ENCODE measurements at places on chromosomes 2 and 18. TPM values are rescaled to one million over a fixed set of nuclear protein-coding genes. Genes with fewer than 3 reads are reported as not detected.

Gene GALNT13
- total RNA-seq, result not detected

Gene IL36G
- not detected for total RNA-seq

- DNase-seq, result no peak
- H3K4me1 ChIP-seq, result no peaks in the 10 kb centered on the region
- no peaks in the 10 kb centered on the region for H3K36me3 ChIP-seq
- no peaks in the 10 kb centered on the region for H3K27me3 ChIP-seq
Observed at GRCh38 chr2:144012304-144012703, 507.6 kb downstream of the ZEB2 start.

DNA sequence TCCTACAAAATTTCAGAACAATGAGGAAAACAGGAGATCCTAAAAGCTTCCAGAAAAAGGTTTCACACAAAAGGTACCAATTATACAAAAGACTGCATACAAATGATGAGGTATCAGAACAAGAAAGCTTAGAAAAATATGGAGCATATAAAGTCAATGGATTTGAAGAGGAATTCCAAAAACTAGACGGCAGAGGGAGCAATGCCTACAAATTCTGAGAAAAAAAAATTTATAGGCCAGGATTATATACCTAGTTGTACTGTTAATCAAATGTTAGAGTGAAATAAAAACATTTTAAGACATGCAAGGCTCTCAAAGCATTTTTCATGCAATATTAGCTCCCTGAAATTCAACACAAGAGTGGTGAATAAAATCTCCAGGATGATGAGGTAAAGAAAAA is 106.2 kb downstream of the ZRANB3 start:
- no peak overlapping the region for H3K27ac ChIP-seq
- H3K27me3 ChIP-seq, result no peaks in the 10 kb centered on the region
- H3K4me1 ChIP-seq, result no peaks in the 10 kb centered on the region
- no peaks in the 10 kb centered on the region for H3K36me3 ChIP-seq
- no peak overlapping the region for H3K4me3 ChIP-seq

Gene GALNT14
- total RNA-seq, result 9.7 TPM

Gene CGREF1
- 9.4 TPM for total RNA-seq

GRCh38 chr2:19746137-19746600 is 155.6 kb downstream of the TTC32 start:
- no peaks in the 10 kb centered on the region for H3K36me3 ChIP-seq
- no peak for DNase-seq
- H3K27ac ChIP-seq, result no peak overlapping the region
- H3K27me3 ChIP-seq, result no peaks in the 10 kb centered on the region

DNA sequence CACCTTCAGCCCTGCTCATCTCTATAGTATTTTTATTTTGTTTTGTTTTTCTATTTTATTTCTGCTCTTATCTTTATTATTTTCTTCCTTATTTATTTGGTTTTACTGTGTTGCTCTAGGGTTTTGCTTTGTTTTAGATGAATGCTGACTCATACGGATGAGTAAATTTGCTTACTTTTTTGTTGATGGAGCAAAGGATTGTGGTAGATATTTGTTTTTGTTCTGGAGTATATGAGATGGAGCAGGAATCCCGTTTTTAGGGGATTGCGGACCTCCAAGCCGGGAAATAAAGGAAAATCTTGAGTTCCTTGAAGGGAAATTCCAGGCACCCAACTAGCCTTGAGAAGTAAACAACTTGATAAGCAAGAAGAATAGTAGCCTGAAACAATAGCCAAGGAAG is 15.3 kb upstream of the COLEC12 start:
- DNase-seq, result no peak
- H3K4me1 ChIP-seq, result no peaks in the 10 kb centered on the region
- no peak overlapping the region for H3K27ac ChIP-seq
- H3K4me3 ChIP-seq, result no peak overlapping the region
- no peaks in the 10 kb centered on the region for H3K27me3 ChIP-seq
